ENCODE measurements at places on chromosomes 11 and 22.

GRCh38 chr22:34903416-34903815, 162.5 kb upstream of the ISX start:
- H3K4me3 ChIP-seq = no peak overlapping the region
- H3K36me3 ChIP-seq = no peaks in the 10 kb centered on the region
- H3K27me3 ChIP-seq = no peaks in the 10 kb centered on the region
- no peak for DNase-seq
- H3K4me1 ChIP-seq = no peaks in the 10 kb centered on the region
- no peak overlapping the region for H3K27ac ChIP-seq

GRCh38 chr22:21651521-21652009, 9.5 kb downstream of the SDF2L1 start:
- no peaks in the 10 kb centered on the region for H3K27me3 ChIP-seq
- H3K36me3 ChIP-seq = no peaks in the 10 kb centered on the region
- DNase-seq = peak; percentile 71
- H3K27ac ChIP-seq = peak overlapping the region; percentile 22
- peaks cover 20% of the 10 kb centered on the region for H3K4me1 ChIP-seq

- no peaks in the 10 kb centered on the region for H3K36me3 ChIP-seq
- peaks cover 4% of the 10 kb centered on the region for H3K4me1 ChIP-seq
- no peak overlapping the region for H3K27ac ChIP-seq
- no peak overlapping the region for H3K4me3 ChIP-seq
- no peaks in the 10 kb centered on the region for H3K27me3 ChIP-seq
Measured at GRCh38 chr11:19316434-19316833, 75.7 kb upstream of the E2F8 start.

DNA sequence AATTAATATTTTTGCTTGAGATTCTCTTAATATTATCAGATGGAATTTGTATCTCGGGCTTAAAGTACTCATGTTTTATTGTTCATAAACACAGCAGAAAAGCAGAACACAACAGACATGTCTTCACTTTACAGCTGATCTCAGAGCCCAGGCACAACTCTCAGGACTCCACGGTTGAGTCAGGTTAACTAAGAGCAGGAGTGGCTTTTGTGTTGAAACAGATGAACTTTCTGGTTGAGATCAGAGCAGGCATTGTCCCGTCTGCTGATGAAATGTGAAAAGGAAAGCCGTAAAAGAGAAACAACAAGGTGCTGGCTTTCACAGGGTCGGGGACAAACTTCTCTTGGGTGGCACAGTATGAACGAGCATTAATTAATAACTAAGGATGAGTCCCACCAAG, 49.0 kb downstream of the JHY start:
- no peak overlapping the region for H3K4me3 ChIP-seq
- no peak overlapping the region for H3K27ac ChIP-seq
- H3K27me3 ChIP-seq = no peaks in the 10 kb centered on the region
- no peaks in the 10 kb centered on the region for H3K36me3 ChIP-seq
- peak; percentile 41 for DNase-seq

All from neural progenitor cell (in vitro differentiated cells).